ENCODE measurements at places on chromosomes 2 and 18. TPM values are rescaled to one million over a fixed set of nuclear protein-coding genes. Genes with fewer than 3 reads are reported as not detected.

The ADCYAP1 gene
- 0.21 TPM for total RNA-seq

The KCNIP3 gene
- total RNA-seq, result 0.93 TPM

The MPPE1 gene
- 26.5 TPM for total RNA-seq

The GPR75 gene
- total RNA-seq, result 0.51 TPM

The L3MBTL4 gene
- 0.20 TPM for total RNA-seq

Data from psoas muscle (tissue), 8 donors.